ENCODE measurements at places on chromosomes 7 and 10.

GRCh38 chr7:107744345-107744750 is 406 bp downstream of the CBLL1 start:
- no peak for DNase-seq

DNA sequence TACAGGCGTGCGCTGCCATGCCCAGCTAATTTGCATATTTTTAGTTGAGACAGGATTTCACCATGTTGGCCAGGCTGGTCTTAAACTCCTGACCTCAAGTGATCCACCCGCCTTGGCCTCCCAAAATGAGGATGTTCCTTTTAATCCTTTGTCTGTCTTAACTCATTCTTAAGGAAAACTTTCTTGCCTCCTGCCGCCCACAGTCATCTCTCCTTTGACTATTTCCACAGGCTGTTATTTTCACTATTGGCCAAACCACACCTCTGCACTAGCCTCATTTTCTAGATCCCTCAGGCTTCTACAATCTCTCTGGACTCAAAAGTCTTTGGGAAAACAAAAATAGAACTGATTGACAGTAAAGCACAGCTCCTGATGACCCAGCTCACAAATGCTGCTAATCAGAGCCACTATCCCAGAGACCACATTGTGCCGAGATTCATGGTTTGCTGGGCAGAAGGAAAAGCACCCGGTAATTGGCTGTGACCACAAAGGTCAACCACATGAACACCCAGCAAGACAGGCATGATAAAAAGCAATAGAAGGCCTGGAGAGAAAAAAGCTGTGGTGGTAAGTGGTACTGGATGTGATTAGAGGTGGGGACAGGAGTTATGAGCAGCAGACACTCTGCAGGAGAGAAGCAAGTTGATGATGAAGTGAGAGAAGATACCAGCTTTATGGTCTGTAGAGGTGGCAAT is 44.1 kb upstream of the ZNRF2 start:
- DNase-seq = no peak

- no peak for DNase-seq
Observed at GRCh38 chr7:44508328-44509030, 18.0 kb upstream of the NUDCD3 start.

DNA sequence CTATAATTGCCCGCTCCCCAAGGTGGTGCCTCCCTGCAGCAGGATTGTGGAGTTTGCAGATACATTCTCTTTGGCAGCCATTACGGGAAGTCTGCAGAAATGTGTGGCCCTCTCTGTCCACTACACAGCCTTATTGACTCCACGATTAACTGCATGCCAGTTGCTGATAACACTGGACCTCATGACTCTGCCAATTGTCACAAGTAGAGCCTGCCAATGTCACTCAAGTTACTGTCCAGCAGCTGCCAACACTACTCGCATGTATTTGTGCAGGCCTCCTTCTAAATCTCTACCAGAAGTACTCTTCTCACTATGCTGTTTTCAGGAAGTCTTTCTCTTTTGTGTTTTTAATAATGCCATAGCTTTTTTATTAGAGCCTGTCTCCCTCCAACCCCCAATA is 128.8 kb downstream of the PPP1R3A start:
- DNase-seq = no peak

GRCh38 chr7:148437043-148437442 is 153.5 kb upstream of the C7orf33 start:
- DNase-seq = no peak

DNA sequence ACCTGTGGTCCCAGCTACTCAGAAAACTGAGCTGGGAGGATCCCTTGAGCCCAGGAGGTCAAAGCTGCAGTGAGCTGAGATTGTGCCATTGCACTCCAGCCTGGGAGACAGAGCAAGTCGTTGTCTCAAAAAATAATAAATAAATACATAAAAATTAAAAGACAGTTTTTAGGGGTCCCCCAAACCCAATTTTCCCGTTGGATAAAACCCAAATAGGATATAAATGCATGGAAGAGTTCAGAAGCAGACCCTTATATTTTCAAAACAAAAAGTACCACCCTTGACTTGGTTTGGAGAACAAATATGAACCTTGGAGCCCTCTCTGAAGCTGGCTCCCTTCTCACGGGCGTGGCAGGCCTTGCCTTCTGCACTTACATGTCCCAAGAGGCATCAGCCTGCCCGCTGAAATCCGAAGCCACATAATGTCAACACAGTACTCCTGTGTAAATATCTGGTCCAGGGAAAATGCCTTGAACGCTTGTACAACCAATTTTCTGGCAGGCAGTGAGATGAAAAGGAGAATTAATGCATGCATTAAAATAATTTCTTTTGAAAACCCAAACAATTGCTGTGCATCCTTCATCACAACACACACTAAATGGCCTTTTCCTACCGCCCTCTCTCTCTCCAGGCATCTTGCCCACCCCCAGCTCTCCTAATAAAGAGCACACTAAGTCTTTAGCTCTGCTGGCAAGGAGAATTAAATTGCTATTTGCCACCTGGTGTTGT is 46.4 kb upstream of the PARD3 start:
- no peak for DNase-seq

DNA sequence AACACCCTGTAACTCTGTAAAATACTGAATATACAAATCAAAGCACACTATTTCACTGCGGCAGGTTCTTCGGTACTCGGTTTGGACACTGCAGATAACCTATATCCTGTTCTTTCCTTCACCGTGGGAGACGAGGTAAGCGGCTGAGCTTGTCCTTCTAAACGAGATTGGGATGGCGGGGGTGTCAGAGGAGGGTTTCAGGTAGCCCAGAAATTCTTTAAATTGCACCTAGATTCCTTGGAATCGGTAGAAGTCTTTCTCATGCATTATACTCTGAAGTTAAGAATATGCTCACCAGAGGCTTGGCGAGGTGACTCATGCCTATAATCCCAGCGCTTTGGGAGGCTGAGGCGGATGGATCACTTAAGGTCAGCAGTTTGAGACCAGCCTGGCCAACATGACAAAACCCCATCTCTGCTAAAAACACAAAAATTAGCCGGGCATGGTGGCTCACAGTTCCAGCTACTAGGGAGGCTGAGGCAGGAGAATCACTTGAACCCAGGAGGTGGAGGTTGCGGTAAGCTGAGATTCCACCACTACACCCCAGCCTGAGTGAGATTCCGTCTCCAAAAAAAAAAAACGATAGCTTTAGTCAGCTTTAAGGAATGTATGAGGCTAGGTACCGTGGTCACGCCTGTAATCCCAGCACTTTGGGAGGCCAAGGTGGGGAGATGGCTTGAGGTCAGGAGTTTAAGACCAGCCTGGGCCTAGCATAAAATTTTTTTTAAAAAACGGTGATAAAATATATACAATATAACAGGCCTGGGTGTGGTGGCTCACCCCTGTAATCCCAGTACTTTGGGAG is 10.1 kb upstream of the LAT2 start:
- DNase-seq = no peak

- no peak for DNase-seq
Observed at GRCh38 chr10:133544506-133544905, 17.3 kb downstream of the CYP2E1 start.

DNA sequence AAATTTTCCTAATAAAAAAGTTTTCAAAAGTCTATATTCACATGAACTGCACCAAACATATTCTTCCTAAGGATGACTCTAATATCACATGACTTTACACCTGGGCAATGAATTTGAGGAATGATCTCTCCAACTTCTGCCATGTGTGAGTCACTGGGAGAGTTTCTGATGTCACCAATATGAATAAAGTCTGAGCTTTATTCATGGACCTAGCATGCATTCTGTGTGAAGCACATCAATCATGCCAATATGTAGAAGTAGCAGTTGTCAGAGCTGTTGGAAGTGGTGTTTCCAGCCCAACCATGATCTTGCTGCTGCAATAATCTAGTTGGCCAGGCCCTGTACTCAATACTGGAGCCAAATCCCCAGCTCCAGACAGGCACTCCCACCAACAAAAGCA is 91.7 kb upstream of the IFRD1 start:
- DNase-seq = no peak

- no peak for DNase-seq
Observed at GRCh38 chr7:119270045-119270464, 1002.9 kb upstream of the KCND2 start.

DNA sequence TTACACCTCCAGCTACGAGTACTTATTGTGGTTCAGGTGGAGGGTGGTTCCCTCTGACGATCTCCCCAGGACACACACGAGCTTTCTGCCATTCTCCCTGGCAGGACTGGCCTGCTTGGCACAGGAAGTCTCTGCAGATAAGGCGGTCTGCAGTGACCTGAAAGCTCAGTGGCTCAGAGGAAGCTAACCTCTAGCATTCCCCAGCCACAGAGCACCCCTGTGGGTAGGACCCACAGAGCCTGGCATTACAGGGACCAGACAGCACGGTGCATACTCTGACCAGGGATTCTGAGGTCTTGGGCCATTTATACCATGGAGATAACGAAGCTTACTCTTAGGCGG is 1.9 kb upstream of the GPR146 start:
- peak; percentile 82 for DNase-seq

GRCh38 chr10:11017570-11018431 is at the start of gene CELF2:
Gene CELF2 (plus strand): TSS chr10:11017872. CDS start chr10:11018090, 218 bp downstream.
- DNase-seq = no peak

DNA sequence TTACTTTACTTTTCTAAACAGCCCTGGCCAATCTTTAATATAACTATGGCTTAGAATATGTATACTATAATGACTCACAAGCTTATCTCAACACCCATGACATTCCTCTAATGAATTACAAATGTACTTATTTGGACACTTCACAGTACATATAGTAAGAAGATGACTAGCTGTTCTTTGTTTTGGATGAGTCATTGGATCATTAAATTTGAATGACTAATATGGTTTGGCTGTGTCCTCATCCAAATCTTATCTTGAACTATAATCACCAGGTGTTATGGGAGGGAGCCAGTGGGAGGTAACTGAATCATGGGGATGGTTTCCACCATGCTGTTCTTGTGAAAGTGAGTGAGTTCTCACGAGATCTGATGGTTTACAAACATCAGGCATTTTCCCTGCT is 807.5 kb upstream of the SORCS1 start:
- no peak for DNase-seq

DNA sequence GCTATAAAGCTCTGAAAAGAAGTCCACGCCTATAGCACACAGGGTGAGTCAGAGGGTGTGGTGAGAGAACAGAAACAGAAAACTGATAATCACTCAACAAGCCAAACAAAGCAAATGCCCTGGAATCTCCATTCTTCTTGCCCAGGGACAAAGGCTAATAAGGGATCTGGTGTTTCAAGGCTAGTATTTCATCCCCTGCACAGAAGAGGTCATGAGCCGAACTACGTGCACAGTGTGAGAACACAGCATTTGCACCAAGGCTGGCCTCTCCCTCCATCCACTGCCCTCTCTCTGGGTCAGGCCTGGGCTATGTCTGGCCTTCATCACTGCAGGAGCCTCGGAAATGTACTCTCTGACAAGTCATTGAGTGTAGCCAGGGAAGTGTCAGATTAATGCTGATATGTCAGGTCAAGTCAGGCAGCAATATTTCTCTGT is 42.7 kb downstream of the PRR15 start:
- no peak for DNase-seq
